Stimulated activated CD8-positive, alpha-beta memory T cell treated with anti-CD3 and anti-CD28 coated beads, Interleukin-15, amount 100 ng/mL, for 4 hours (primary cell): ENCODE measurements at places on chromosomes 4 and X.

DNA sequence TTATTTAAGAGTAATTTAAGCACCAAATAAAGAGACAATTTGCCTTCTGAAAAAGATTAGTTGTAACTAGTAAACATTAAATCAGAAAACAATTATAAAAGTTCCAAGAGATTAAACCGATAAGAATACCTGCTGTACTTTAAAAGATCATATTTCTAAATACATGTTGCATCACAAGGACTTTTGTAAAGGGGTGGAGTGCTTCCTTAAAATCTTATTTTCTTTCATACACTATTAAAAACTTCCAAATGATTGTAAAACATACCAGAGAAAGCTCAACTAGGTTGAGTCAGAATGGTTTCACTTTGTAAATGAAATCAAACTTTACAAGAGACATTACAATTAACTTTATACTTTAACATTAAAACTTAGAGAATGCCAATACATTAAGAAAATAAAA, 41.8 kb downstream of the ACSL4 start:
- no peak for DNase-seq

DNA sequence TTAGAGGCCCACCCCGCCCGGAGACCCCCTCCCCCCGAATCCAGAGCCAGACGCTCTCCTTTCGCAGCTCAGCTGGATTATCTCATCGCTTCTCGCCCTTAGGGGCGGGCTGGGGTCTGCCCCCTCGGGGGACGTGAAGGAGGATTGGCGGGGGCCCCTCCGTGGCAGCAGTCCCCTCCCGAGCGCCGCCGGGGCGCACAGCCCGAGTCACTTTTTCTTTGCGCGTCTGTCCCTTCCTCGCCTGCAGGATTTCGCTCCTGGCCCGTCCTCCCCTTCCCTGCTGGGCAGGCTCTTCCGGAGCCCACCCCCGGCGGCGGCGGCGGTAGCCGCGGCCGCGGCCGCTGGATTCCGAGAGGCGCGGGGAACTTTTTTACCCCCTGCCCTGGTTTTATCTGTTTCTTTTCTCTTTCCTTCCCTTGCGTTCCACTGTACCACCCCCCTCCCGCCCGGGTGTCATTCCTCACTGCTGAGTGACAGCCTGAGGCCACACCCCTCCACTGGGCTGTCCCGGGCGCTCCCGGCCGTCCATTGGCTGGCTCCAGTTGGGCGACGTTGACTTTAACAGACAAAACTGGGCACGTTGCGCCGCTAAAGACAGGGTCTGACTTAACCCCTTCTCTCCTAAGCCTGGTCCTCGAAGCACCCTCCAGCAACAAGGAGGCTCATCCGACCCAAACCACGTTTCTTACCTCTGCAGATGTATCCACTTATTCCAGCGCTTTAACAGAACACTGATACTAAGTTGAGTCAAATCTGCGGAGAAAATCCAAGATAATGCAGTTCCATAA, 492 bp upstream of the NKX3-2 start:
- DNase-seq = no peak

DNA sequence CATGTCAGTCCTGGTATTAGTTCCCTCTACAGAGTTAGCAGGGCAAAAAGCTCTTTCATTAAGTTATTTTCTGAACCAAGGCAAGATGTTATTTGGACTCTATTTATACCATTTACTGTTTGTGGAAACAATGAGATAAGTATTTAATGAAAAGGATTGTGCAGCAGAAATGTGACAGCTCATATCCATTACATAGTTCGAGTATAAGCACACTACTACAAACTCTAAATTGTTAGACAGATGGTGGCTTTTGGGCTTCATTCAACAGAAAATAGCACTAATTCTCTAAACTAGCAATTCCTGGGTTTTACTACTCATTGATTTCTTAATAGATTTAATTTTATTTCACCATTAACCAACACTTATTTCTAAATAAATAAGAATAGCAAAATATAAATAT, 95.2 kb upstream of the ANK2 start:
- no peak for DNase-seq

DNA sequence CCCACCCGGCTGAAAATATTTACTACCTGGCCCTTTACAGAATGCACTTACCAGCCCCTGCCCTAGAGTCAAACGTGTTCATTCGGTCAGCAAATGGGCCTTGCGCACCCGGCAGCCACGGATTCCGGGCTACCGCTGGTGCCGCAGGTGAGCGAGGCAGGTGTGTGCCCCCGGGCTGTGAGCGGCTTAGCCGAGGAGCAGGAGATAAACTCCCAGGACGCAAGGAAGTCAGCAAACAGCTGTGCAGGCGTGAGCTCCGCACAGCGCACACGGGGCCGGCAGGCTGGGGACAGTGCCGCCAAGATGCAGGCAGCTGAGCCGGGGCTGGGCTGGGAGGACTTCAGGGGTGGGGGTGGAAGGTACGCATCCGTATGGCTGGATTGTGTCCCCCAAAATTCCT, 211.2 kb upstream of the PSAPL1 start:
- no peak for DNase-seq

GRCh38 chrX:19953145-19953544, 37.7 kb downstream of the BCLAF3 start:
- no peak for DNase-seq

- DNase-seq = peak; percentile 10
Observed at GRCh38 chr4:153204728-153205648, 745 bp downstream of the TRIM2 start.

DNA sequence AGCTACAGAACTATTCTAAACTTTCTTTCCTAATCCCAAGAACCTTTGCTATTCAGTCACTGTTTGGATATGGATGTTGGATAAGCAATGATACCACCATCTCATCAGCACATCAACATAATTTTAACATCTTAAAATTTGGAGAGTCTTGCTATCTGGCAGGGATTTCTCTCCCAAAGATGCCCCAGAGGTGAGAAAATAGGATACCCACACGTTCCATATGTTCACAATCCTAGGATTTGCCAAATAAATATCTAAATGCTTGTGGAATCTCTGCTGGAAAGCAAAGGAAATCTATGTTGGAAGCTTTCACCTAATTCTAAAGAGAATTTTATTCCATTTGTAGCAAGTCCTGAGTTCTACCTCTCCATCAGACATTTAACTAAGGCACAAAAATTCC, 24.4 kb downstream of the SOWAHB start:
- DNase-seq = no peak

- DNase-seq = no peak
Observed at GRCh38 chrX:130952266-130953043, 49.4 kb upstream of the ENOX2 start.

GRCh38 chrX:109684136-109684535, 48.9 kb downstream of the ACSL4 start:
- no peak for DNase-seq

GRCh38 chr4:38157592-38157991, 197.4 kb downstream of the PTTG2 start:
- no peak for DNase-seq

GRCh38 chrX:15465896-15466651, 27.1 kb downstream of the PIR start:
- DNase-seq = no peak

DNA sequence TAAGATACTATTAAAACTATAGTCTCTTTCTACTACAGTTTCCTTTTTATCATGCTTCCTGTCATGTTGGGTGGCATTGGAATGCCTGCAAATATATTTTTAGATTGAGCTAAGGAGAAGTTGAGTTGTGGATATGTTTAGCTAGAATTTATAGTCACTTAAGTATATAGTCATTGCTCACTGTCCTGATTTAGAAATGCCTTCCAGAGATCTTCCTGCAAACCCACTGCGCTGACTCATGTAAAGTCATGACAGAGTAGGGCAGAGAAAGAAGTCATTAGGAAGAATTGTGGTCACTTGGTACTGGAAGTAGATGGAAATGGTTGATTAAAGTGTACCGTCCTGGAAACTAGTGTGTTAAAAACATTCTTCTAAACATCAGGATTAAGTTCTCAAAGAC, 490.3 kb upstream of the PABPC4L start:
- no peak for DNase-seq

DNA sequence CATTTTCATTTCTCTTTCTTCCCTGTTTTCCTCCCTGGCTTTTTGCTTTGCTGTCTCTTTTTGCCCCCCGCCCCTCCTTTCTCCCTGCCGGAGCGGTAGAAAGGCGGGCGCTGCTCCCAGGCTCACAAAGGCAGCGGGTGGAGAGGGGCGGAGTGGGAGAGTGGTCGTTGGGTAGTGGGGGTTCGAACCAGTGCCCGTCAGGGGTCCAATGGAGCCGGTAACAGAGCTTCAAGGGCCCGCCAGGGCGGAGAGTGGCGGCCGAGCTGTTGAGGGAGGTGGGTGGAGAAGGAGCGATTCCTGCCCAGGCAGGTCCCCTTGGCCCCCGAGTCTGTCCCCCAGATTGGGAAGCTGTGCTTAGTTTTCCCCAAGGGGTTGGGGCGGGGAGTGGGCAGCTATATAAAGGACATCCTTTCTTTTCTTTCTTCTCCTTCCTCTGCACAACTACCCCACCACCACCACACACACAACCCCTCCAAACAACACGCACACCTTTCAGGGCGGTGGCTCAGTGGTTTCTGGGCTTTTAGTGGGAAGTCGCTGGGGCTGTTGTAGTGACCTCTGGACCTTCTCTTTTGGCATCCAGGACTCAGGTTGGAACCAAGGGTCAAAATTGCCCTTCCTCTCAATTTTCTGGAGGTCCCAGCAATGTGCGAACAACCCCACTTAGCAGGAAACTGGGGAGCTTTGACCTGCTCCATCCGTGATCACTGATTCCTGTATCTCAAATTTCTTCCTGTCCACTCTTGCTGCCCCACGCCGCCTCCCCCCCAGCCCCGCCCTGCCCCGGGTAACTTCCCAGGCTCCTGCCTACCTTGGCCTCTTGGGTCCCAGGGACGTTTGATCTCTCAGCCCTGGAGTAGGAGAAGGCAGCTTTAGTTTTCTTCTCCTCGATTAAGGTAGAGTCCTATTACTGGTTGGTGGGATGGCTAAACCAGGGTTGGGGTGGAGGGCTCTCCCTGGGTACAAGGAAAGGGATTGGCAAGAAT, 1.9 kb downstream of the EFNB1 start:
- no peak for DNase-seq

- DNase-seq = no peak
Observed at GRCh38 chr4:167419468-167420140, 185.3 kb upstream of the SPOCK3 start.

DNA sequence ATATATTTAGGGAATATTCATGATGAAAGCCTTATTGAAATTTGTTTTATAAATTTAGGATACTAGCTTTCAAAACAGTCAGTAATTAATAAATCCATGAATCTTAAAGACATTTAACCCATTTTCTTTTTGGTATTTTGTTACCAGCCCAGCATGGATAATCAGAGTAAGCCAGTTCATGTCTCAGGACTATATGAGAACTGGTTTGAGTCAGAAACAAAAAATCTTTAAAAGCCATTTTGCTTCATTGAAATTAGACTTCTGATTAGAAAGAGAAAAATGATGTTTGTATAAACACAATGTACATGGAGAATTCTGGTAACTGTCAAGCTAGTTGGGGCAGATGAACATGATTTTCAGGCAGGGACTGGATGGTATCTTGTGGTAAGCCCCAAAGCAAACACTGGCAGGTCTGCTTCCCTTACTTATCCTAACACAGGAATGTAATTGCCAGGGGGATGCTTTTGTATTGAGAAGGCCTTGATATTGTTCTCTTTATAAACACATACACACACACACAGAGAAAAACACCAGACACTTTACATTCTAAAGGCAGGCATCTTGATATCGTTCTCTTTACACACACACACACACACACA, 9.4 kb downstream of the ARHGAP10 start:
- no peak for DNase-seq

DNA sequence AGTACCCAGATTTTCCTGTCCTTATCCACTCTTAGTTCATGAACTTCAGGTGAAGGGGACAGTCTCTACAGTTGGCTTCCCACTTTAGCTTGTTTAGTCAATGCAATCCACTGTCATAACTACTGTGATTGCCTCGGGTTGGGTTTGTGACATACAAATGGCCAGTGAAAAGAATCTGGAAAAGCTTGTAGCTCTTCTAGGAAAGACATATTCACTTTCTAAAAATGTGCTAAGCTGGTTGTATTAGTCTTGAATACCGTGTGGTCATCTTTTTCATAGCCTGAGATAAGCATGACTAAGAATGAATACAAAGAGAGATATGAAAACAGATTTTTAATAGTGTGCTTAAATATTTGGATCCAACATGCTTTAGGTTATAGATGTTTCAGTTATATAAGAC, 1443.5 kb upstream of the IGFBP7 start:
- DNase-seq = no peak

- no peak for DNase-seq
Observed at GRCh38 chr4:102599886-102600285, 98.7 kb downstream of the NFKB1 start.

- DNase-seq = no peak
Observed at GRCh38 chr4:132709056-132709455, 440.0 kb upstream of the PCDH10 start.

GRCh38 chr4:166065324-166065723, 192.3 kb downstream of the TLL1 start:
- no peak for DNase-seq

- no peak for DNase-seq
Observed at GRCh38 chr4:119082661-119083060, 53.0 kb upstream of the MYOZ2 start.

DNA sequence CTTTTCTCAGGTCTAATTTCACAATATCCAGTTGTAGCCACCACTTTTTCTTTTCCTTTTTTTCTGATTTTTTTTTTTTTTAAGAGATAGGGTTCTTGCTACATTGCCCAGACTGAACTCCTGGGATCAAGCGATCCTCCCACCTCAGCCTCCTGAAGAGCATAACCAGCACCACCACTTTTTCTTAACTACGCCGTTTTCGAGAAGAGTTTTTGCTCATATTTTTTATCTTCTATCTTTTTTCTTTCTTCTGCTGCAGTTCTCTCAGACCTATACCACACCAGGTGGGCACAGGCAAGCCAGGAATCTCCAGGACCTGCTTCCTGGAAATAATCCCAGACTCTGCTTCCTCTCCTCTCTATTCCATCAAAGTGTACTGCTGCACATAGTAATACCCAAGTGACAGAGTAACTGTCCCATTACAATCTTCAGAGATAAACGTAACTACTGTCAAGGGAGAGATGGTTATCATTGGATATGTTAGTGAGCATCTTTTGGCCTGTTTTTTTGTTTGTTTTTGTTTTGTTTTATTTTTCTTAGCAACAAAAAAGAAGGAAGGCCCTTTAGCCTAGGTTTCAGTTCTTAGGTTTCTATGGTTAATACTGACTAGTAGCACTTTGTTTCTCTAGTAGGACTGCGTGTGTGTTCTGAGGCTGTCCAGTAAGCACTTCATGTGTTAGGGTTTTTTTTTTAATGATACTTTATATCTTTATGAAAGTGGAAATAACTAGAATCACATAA, 59.2 kb upstream of the TXK start:
- no peak for DNase-seq

DNA sequence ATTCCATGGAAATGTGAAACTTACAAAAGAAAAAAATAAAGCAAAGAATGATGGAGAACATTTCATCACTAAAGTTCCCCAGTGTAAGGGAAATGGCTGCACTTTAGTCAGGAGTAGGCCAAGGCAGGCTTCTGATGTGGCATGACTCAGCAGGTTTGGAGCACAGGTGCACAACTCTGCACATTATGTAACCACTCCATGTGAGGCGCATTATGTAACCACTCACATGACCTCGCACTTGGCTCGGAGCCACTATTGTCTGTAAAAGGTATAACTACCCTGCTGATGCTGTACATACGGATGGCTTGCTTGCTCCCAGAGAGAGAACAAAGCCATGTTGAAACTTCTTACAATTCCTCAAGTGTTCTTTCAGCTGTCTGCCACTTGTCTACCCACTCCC, 727.6 kb downstream of the TRAM1L1 start:
- no peak for DNase-seq
